Large intestine (tissue), 12 donors: ENCODE measurements at places on chromosomes 6 and 20.

GRCh38 chr6:7047128-7047527, 60.6 kb upstream of the RREB1 start:
- no peak for DNase-seq

- peak; percentile 46 for DNase-seq
Observed at GRCh38 chr6:5712349-5713215, 294.1 kb downstream of the NRN1 start.

DNA sequence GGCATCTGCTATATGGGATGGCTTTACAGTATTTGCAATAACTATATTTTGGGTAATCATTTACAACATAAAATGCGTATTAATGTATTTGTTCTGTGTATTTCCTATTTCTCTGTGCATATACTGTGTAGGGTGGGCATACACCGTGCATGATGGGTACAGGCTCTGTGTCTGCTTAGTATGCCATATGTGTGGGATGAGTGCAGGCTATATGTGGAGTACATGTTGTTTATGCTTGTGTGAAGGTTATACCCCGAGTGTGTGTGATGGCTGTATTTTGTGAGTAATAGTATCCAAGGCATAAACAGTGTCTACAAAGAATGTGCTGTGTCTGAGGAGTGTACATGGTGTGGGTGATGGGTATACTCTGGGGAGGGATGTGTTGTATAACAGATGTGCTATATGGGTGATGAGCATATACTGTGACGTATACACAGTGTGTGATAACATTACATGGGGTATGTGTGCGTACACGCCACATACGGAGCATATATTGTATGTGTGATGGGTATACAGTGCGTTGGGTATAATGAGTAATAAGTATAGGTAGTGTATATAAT, 52.7 kb downstream of the CPXM1 start:
- no peak for DNase-seq

GRCh38 chr6:14408446-14408845, 290.9 kb downstream of the CD83 start:
- no peak for DNase-seq

GRCh38 chr6:125510405-125510804, 208.6 kb upstream of the HDDC2 start:
- DNase-seq, result no peak
